ENCODE measurements at places on chromosomes 11 and 22.

DNA sequence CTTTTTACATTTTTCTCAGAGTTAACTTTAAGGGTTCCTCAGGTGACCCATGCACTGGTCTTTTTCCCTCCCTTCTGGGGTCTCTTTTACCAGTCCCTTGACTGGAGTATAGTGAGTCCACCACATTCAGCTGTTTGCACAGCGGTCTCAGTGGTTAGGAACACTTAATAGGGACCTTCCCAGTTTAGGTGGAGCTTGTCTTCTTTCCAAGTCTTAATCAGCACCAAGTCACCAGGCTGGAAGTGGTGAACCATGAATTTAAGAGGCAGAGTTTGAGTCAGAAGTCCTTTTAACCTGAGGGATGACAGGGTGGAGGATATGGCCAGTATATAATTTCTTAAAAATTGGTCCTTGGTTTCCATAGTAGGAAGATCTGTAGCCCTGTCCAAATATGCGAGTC is 349.7 kb upstream of the MPPED2 start:
- no peak for DNase-seq

GRCh38 chr11:93515441-93516025 is 27.7 kb downstream of the SMCO4 start:
- DNase-seq: no peak

DNA sequence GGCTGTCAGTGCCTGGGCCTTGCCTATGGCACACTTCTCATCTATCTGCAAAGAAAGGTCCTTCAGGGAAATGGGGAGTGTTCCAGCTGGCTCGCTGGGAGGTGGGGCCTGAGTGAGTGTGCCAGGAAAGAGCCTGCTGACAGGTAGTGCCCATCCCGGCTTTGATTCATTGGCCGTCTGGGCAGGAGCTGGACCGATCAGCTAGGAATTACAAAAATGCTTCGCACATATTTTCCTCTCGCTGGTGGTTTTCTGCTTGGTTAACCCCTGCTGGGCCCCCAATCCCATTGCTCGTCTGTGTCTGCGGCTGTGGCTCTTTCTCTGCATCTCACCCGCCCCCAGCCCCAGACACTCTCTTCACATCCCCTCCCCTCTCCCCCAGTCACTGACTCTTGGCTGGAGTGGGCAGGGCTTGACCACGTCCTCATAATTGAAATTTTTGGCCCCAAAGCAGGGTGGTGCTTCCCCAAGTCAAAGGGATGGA is 10.8 kb downstream of the LIF start:
- DNase-seq: no peak

- DNase-seq: peak; percentile 50
Measured at GRCh38 chr11:12862696-12863469, 146.2 kb upstream of the RASSF10 start.

DNA sequence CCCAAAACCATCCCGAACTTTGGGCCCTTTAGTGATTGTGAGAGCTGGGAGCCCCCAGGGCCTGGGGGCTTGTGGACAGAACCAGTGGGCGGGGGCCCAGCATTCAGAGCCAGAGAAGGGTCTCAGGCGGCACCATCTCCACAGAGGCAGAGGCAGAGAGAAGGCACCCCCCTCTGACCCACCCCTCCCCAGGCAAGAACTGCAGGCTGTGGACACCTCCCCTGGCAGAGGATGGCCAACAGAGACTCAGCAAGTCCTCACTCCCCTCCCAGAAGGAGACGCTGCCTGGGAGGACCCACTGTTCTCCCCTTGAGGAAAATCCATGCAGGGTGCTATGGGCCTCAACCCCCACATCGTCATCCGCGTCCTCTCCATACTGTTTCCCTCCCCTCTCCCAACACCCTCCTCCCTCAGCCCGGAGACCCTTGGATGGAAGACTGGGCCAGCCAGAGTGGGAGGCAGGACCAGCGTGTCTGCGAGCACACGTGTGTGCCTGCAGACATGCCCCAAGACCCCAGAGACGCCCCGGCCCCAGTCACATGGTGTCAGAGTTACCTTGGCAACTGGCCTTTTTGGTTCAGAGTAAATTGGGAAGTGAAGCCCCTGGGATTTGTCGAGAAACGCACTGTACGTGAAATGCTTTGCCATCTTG is 42.6 kb downstream of the KCNC1 start:
- no peak for DNase-seq

DNA sequence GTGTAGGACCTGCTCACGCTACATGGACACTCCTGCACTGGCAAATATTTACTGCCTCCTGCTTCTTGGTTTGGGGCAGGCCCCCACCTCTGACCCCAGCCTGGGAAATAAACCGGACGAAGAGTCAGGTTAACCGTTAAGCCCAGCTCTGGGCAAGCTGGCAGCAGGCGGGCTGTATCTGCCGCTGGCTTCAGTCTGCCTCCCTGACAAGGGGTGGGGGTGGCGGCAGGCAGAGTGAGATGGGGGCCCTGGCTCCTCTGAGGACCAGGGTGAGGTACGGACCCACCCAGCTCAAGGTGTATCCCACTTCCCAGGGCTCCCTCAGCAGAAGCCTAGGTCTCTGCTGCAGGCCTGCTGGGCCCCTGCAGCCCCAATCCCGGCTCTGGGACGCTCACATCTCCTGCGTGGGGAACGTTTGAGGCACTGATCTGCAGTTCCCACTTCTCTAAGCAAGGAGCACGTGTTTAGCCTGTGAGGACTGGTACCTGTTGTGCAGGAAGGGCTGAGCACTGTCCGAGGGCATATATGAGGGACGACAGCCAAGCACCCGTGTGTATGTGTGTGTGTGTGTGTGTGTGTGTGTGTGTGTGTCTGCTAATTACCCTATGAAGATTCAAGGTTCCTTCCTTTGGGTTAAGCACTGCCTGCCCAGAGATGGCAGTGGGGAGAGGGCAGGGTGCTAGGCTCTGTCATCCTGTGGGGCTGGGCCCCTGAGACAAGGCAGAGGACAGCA is 1.1 kb upstream of the LRRC75B start:
- DNase-seq: no peak

GRCh38 chr22:22235558-22235957 is 9.0 kb upstream of the VPREB1 start:
- no peak for DNase-seq

- no peak for DNase-seq
Measured at GRCh38 chr11:39345834-39346442, 2113.5 kb downstream of the LRRC4C start.

DNA sequence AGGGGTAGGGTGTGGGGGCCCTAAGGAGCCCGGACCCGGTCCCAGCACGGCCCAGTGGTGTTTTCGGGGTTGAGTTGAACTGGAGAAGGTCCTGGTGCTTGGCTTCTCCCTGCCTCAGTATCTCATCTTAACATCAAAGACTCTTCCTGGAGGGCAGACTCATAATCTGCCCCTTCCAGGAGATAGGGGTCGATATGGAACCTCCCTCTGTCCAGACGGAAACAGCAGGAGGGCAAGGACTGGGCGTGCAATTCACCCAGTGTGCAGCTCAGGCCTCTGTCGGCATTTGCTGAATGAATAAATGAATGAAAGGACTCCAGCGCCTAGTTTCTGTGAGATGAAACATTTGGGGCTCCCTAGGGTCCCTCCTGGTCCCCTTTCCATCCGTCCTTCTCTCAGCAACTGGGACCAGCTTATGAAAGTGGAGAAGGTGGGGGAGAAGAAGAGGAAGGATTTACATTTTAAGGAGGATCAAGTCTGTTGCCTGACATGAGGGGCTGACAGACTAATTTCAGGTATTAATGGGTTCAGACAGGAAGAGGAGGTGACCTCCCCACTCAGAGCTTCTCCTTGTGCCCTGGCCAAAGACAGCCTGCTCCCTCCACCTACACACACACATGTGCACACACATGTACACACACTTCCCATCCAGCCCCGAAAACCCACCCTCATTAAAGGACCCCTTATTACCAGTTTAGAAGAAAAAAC is 1.1 kb upstream of the SHISA8 start:
- no peak for DNase-seq

- DNase-seq: no peak
Measured at GRCh38 chr22:26409719-26410335, 19.2 kb upstream of the ASPHD2 start.

GRCh38 chr11:131814108-131814507 is 443.7 kb downstream of the NTM start:
- no peak for DNase-seq

DNA sequence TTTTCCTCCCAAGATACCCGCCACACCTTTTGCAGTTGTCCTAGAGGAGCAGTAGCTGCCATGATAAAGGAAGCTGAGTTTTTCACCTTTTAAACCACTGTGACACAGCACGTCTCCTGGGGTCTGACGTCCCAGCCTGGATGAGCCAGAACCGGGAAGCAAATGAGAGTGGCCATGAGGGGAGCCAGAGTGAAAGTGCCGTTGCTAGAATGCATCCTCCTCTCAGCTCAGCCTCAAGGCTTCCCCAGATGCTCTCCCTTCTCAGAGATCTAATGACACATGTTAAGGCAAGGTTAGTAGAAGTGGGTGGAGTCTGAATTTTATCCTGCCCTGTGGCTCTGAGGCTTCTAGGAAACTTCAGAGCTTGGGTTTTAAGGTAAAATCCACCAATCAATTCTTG is 23.4 kb upstream of the HTR3A start:
- DNase-seq: no peak

DNA sequence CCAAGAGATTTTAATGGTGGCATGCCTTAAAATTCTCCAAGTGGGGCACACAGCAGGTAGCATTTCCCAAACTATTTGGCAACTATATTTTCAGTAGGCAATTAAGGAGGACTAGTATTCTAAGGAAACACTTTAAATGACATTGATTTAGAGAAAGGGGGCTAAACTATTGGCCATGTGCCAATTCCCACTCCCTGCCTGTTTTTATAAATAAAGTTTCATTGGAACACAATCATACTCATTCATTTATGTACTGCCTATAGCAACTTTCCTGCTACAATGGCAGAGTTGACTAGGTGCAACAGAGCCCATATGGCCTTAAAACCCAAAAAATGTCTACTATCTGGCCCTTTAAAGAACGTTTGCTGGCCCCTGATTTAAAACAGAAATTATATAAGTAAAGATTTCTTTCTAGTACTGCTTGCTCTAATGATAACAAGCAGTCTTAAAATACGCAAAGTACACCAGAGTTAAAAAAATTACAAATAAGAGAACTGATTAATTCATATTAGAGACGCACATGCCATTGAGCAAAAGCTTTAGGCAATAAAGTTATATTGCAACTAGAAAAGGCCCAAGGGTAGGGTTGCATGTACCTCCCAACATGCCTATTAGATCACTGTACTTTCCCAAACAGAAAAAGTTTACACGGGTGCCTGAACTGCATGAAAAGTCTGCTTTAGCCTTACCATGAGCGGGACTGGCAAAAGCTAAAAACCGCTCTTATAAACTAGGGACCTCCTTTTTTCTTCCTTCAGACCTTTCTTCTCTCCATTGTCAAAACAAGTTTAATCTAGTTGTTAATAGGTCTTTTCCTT is 14.2 kb downstream of the E2F8 start:
- DNase-seq: no peak

- no peak for DNase-seq
Measured at GRCh38 chr22:26740253-26740652, 82.9 kb downstream of the MIAT start.

GRCh38 chr22:39269095-39269790 is 24.5 kb upstream of the PDGFB start:
- no peak for DNase-seq

- no peak for DNase-seq
Measured at GRCh38 chr11:122578171-122578825, 77.2 kb upstream of the UBASH3B start.

All from non-pigmented ciliary epithelial cell (primary cell).